ENCODE measurements at places on chromosomes 1 and 21. TPM values are rescaled to one million over a fixed set of nuclear protein-coding genes. Genes with fewer than 3 reads are reported as not detected.

GRCh38 chr1:224786533-224787250, 142.8 kb upstream of the DNAH14 start:
- H3K4me1 ChIP-seq, result peaks cover 19% of the 10 kb centered on the region
- no peaks in the 10 kb centered on the region for H3K27me3 ChIP-seq
- DNase-seq, result no peak
- H3K4me3 ChIP-seq, result no peak overlapping the region

- H3K4me1 ChIP-seq, result no peaks in the 10 kb centered on the region
- H3K27ac ChIP-seq, result no peak overlapping the region
- no peak overlapping the region for H3K4me3 ChIP-seq
- peaks cover 4% of the 10 kb centered on the region for H3K36me3 ChIP-seq
- no peak for DNase-seq
Measured at GRCh38 chr1:246198115-246198816, 308.8 kb downstream of the SMYD3 start.

- DNase-seq, result no peak
- no peak overlapping the region for H3K27ac ChIP-seq
- no peaks in the 10 kb centered on the region for H3K36me3 ChIP-seq
- peaks cover 13% of the 10 kb centered on the region for H3K4me1 ChIP-seq
Measured at GRCh38 chr1:224779536-224779935, 149.9 kb upstream of the DNAH14 start.

DNA sequence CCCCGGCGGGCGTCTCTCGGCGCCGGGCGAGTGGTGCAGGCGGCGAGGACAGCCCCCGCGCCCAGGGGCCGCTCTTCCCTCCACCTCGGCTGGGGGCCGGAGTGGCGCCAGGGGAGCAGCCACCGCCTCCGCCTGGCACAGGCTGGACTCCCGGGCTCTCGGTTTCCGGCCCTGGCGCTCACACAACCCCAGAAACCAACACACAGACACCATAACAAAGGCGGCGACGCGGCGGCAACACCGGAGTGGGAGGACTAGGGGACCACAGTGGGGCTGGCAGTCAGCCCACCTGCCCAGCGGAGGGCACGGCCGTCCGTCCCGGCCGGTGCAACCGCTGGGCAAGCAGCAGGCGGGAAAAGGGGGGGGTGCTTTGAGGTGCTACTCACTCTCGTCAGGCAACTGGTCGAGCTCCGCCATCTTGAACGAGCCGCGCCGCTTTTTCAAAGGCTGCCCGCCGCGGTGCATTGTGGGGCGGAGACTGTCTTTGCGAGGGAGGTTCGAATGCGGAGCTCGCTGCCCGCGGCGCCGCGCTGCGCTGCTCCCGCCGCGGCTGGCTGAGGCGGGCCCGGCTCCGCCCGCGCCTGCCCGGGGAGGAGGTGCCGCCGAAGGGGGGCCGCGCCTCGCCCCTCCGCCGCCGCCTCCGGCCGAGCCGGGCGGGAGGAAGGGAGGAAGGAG, at the start of gene LIN9:
Gene LIN9, minus strand, starts transcription at position 442 of the 675 bp plus-strand sequence. Its CDS starts 25 bp downstream, at position 417.
- peaks cover 10% of the 10 kb centered on the region for H3K27me3 ChIP-seq
- H3K36me3 ChIP-seq, result peaks cover 2% of the 10 kb centered on the region
- peaks cover 15% of the 10 kb centered on the region for H3K4me1 ChIP-seq
- H3K27ac ChIP-seq, result peak within 1 kb of the TSS; percentile 86

DNA sequence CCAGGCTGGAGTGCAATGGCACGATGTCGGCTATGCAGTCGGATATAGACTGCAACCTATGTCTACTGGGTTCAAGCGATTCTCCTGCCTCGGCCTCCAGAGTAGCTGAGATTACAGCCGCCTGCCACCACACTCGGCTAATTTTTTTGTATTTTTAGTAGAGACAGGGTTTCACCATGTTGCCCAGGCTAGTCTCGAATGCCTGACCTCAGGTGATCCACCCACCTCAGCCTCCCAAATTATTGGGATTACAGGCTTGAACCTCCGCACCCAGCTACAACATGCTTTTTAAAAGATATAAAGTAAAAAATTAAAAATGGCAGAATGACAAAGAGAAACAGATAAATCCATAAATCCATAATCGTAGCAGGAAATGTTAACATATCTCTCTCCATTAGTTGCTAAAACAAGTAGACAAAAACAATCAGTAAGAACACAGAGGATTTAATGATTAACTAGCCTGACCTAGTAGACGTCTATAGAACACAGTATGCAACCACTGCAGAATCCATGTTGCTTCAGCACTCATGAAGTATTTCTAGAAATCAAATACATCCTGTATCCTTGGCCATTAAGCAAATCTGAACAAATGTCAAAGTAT, 59.9 kb upstream of the SPOCD1 start:
- H3K4me1 ChIP-seq, result peaks cover 19% of the 10 kb centered on the region
- H3K4me3 ChIP-seq, result no peak overlapping the region
- H3K27ac ChIP-seq, result no peak overlapping the region
- no peak for DNase-seq
- H3K27me3 ChIP-seq, result no peaks in the 10 kb centered on the region

DNA sequence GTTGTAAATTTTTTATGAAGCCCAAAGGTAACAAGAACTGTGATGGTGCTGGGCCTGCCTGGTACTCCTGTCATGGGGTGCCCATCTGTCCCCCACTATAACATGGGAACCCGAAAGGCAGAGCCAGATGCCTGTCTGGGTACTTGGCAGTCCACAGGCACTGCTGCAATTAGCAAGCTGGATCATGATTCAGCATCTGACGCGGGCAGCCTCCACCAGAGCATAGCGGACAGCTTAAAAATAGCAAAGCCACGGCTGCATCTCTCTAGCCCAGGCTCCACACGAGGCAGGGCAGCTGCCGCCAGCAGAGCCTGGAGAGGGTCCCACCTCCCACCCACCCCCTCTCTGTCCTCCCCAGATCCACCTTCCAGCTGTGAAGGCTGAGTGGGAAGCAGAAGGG, 22.9 kb downstream of the SUSD4 start:
- H3K4me3 ChIP-seq, result no peak overlapping the region
- H3K36me3 ChIP-seq, result no peaks in the 10 kb centered on the region
- no peak for DNase-seq
- H3K4me1 ChIP-seq, result no peaks in the 10 kb centered on the region
- no peak overlapping the region for H3K27ac ChIP-seq
- H3K27me3 ChIP-seq, result no peaks in the 10 kb centered on the region

GRCh38 chr1:150476754-150477153, 10.5 kb upstream of the TARS2 start:
- H3K4me3 ChIP-seq, result no peak overlapping the region
- peaks cover 10% of the 10 kb centered on the region for H3K4me1 ChIP-seq
- DNase-seq, result no peak
- no peaks in the 10 kb centered on the region for H3K27me3 ChIP-seq
- H3K36me3 ChIP-seq, result peaks cover 7% of the 10 kb centered on the region
- H3K27ac ChIP-seq, result no peak overlapping the region

GRCh38 chr1:164443166-164443565, 115.8 kb upstream of the PBX1 start:
- no peaks in the 10 kb centered on the region for H3K4me1 ChIP-seq
- no peaks in the 10 kb centered on the region for H3K27me3 ChIP-seq
- H3K27ac ChIP-seq, result no peak overlapping the region
- H3K36me3 ChIP-seq, result no peaks in the 10 kb centered on the region
- no peak for DNase-seq

DNA sequence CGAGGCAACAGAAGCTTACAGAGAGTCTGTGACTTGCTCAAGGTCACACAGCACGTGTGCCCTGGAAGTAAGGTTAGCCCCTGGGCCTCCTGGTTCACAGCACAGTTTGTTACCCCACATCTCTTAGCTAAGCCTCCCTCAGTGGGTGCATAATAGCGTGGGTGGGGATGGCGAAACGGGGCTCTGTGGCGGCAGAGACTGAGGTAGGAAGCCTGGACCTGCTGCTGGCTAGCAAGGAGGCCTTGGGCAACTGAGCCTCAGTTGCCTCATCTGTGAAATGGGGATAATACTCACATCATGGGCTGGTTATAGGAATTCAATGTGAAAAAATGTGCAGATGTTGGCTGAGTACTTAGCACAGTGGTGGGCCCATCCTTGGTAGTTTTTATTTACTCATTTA, 596 bp downstream of the PADI4 start:
- H3K27ac ChIP-seq, result no peak overlapping the region
- no peak for DNase-seq
- H3K36me3 ChIP-seq, result no peaks in the 10 kb centered on the region
- H3K27me3 ChIP-seq, result peaks cover 19% of the 10 kb centered on the region
- peaks cover 10% of the 10 kb centered on the region for H3K4me1 ChIP-seq

DNA sequence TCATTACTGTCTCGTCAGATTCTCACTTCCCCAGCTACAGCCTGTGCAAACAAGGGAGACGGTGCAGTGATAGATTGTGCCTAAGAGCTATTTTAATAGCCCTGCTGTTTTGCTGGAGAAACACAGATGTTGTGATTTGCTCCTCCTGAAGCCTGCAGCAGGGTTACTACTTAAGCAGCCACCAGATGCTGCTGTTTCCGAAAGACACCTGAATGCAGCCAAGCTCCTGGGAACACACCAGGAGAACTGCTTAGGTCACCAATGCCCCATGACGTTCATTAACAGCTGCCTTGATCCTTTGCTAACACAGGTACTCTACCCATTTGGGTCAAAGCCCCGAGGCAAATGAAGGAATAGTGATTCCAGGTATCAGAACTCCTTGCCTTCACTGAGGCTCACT, 411.8 kb upstream of the DAB1 start:
- no peak overlapping the region for H3K27ac ChIP-seq
- no peaks in the 10 kb centered on the region for H3K36me3 ChIP-seq
- DNase-seq, result no peak

GRCh38 chr1:51234721-51235425, 1.2 kb upstream of the RNF11 start:
- peaks cover 20% of the 10 kb centered on the region for H3K4me1 ChIP-seq
- peaks cover 1% of the 10 kb centered on the region for H3K36me3 ChIP-seq
- H3K27ac ChIP-seq, result peak overlapping the region; percentile 90

DNA sequence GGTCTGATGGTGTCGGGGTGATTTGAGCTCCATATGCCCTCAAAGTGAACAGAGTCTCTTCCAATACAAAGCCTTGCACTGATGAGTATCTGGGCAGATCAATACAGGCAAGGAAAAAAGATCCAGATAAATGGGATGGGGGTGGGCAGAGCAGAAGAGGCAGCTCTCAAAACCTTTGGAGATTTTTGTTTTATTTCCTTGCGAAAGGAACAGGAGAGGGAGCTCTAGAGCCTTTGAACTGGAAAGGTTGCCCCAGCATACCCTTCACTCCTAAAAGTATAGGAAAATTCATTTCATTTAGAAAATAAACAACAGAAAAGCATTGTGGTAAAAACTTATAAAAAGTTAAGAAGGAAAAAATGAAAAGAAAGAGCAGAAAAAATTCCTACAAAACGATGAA, 31.4 kb upstream of the OLIG2 start:
- H3K36me3 ChIP-seq, result no peaks in the 10 kb centered on the region
- DNase-seq, result no peak
- peaks cover 8% of the 10 kb centered on the region for H3K27me3 ChIP-seq
- H3K4me3 ChIP-seq, result no peak overlapping the region
- H3K4me1 ChIP-seq, result no peaks in the 10 kb centered on the region

DNA sequence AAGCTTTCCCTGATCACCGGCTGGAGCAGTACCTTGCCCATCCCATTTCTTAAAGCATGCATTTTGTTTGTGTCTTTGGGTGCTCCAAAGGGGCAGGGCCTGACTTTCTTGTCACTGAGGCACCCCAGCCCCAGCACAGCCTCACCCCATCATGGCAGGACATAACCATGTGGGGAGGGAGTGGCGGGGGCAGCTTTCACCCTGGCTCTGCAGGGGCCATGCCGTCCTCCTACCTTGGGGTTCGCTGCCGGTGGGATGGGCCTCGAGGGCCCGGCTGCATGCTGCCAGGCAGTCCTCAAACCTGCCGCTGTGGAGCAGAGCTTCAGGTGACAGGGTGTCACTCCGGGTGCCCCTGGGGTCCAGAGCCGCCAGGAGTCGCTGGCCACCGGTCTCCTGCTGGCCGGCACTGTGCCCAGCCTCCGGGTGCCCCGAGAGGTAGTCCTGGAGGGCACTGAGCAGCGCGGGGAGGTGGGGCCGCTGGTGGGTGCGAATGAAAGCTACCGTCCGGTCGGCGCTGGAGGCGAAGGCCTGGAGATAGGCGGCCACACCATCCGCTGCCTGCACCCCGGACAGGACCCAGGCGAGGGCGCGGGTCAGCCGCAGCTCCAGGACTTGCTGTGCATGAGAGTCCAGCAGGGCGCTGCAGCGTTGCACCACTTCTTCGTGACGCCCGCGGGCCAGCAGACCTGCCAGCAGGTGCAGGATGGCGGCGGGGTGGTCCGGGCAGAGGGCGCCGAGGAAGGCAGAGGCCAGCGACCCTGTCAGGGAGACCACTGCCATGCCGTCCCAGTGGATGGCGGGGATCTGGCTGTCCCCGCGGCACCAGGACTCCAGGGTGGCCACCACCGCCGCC, 1.5 kb downstream of the TTC34 start:
- DNase-seq, result peak; percentile 3
- no peak overlapping the region for H3K27ac ChIP-seq
- no peaks in the 10 kb centered on the region for H3K4me1 ChIP-seq
- no peaks in the 10 kb centered on the region for H3K36me3 ChIP-seq
- no peak overlapping the region for H3K4me3 ChIP-seq
- H3K27me3 ChIP-seq, result peaks cover 6% of the 10 kb centered on the region

- H3K27ac ChIP-seq, result no peak overlapping the region
- H3K27me3 ChIP-seq, result no peaks in the 10 kb centered on the region
- H3K4me3 ChIP-seq, result no peak overlapping the region
Measured at GRCh38 chr1:194809665-194810064, 1623.3 kb upstream of the B3GALT2 start.

- peaks cover 2% of the 10 kb centered on the region for H3K27me3 ChIP-seq
- H3K4me1 ChIP-seq, result no peaks in the 10 kb centered on the region
- no peak overlapping the region for H3K27ac ChIP-seq
- H3K4me3 ChIP-seq, result no peak overlapping the region
- no peak for DNase-seq
Measured at GRCh38 chr1:3268281-3268680, 186.2 kb upstream of the ARHGEF16 start.

- peaks cover 31% of the 10 kb centered on the region for H3K4me1 ChIP-seq
- no peak for DNase-seq
- H3K27ac ChIP-seq, result no peak overlapping the region
Measured at GRCh38 chr1:35085421-35085820, 6.2 kb downstream of the ZMYM1 start.

DNA sequence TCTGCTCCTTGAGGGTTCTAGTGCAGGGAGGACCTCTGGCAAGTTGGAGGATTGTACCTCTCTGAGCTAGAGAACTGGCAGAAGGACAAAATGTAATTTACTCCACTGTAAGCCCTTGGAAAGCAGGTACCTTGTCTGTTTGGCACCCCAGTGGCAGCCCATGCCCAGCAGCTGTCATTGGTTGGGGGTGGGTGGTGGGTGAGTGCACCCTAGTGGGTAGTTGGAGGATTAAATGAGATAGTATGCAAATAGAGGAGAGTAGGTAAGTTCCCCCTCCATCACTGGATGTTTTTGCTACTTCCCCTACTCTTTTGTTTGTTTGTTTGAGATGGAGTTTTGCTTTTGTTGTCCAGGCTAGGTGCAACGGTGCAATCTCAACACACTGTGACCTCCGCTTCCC, 69.8 kb downstream of the RYR2 start:
- H3K4me1 ChIP-seq, result no peaks in the 10 kb centered on the region
- no peak overlapping the region for H3K4me3 ChIP-seq
- peak; percentile 9 for DNase-seq
- no peaks in the 10 kb centered on the region for H3K36me3 ChIP-seq
- peaks cover 4% of the 10 kb centered on the region for H3K27me3 ChIP-seq

Gene HSD3B2
- not detected for total RNA-seq

Gene KCNE2
- not detected for total RNA-seq

Gene MFAP2
- not detected for total RNA-seq

Gene CTH
- 25.3 TPM for total RNA-seq

Gene S100A6
- 349 TPM for total RNA-seq

Gene NEXN
- total RNA-seq, result 3.6 TPM

Gene MR1
- total RNA-seq, result 21.5 TPM

Gene CXADR
- 0.91 TPM for total RNA-seq

Measured in activated CD4-positive, alpha-beta T cell treated with anti-CD3 and anti-CD28 coated beads for 36 hours (primary cell).